ENCODE measurements at places on chromosomes 7 and 10.

DNA sequence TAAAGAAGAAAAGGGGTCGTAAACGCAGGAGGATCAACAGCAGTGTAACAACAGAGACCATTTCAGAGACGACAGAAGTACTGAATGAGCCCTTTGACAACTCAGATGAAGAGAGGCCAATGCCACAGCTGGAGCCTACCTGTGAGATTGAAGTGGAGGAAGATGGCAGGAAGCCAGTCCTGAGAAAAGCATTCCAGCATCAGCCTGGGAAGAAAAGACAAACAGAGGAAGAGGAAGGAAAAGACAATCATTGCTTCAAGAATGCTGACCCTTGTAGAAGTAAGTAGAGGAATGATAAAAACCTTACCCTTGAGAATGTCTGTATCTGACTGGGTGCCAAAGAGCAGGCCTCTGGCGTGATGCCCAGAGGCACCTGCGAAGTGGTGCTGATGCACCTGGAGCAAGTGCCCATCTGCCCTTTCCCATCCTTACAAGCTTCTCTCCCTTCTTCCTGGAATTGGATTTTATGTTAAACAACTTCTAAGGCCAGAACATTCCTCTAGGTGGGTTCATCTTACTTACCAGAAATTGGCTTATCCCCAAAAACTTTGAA lies 86.4 kb upstream of the SAMD8 start:
- no peak for DNase-seq

- DNase-seq = no peak
These were observed 51.2 kb downstream of the NPTX2 start for GRCh38 chr7:98668255-98668654.

DNA sequence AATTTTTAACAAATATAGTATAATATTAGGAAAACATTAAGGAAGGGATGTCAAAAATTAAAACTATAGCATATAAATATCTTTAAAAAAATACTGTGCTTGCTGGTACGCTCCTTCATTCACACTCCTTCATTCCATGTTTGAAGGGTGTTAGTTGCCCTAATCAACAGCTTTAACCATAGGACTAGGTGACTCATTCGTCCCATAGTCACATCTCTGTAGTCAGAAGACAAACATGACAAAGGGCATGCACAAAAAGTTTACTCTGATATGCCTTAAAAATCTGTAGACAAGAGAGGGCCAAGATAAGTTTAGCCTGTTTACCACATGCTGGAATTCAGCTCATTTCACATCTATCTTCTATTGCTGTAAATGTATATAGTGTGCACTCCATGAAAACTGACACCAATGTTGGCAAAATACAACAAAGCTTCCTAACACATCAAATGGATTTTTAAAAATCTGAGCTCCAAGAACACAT lies 646 bp downstream of the FAM13C start:
- no peak for DNase-seq

DNA sequence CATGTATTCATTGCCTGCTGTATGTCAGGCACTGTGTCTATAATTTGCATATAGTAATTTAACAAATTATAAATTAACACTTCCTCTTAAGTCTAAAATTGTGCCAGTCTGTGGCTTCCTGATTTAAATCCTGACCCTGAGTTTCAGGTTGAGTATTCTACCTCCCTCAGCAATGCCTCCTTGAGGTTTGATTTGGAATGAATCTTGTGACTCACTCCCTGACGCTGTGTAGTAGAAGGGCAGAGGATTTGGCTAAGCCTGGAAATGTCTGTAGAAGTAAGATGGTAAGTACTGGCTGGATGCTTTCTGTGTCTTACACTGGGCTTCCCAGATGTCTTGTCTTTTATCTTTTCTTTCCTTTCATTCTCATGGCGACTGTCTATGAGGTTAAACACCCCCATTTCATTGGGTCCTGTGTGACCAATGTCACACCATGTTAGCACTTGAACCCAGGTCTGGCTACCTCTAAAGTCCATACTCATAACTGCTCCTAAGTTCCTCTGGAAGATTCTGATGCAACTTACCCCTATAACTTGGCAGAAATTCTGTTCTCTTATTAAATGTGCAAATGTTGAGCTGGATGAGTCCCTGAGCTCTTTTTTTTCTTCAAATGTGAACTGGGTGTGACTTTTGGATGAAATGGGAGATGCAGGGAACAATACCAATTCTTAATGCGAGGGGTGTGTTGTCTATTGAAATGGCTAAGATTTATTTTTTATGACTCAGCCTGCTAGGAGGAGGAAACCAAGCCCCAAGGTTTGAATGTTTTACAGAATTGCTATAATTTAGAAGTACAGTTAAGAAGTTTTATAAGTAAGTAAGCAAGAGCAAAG lies 48.5 kb downstream of the PLCE1 start:
- no peak for DNase-seq

- DNase-seq = no peak
These were observed 97.7 kb upstream of the CARD11 start for GRCh38 chr7:3141326-3141725.

GRCh38 chr7:47466832-47467231 lies 115.1 kb downstream of the TNS3 start:
- no peak for DNase-seq

All from caudate nucleus (tissue), 63 donors.